ENCODE measurements at places on chromosomes 5 and 9.

GRCh38 chr9:72292874-72293607 is 72.0 kb downstream of the ZFAND5 start:
- DNase-seq, result peak; percentile 22

- no peak for DNase-seq
Observed at GRCh38 chr5:100647461-100648230, 112.5 kb downstream of the FAM174A start.

DNA sequence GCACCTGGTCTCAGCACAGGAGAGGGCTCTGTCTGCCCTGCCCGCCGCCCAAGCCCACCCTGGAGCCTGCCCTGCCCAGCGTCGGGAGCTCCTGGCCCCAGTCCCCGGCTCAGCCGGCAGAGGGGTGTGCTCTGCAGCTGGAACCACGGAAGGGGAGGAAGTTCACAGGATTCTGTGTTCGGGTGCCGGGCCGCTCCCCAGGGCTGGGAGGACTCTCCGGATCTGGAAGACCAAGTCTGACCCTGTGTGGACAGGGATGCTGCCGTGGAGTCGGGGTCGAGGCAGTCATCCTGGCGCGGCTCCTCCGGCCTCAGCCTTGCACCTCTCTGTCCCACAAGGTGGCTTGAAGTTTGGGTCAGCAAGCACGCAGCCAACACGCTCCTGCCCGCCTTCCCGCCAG is 78.6 kb downstream of the KCNT1 start:
- DNase-seq, result no peak

DNA sequence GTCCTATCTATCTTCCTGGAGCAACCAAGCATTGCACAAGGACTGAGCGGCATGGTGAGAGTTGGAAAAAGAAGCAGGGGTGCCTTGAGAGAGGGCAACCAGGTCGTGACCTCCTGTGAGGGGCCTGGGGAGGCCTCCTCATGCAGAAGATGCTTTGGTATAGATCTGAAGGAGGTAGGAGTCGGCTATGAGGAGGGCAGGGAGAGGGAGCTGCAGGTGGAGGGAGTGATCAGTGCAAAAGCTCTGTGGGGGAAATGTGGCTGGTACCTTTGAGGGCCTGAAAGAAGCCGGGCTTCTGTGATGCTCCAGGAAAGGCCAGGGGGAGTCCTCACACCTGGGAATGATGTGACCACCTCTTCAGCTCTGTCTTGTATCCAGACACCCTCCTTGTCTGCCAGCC is 3.6 kb upstream of the SLC25A48 start:
- DNase-seq, result no peak

- DNase-seq, result peak; percentile 49
Observed at GRCh38 chr9:110942522-110942921, 95.7 kb downstream of the LPAR1 start.

DNA sequence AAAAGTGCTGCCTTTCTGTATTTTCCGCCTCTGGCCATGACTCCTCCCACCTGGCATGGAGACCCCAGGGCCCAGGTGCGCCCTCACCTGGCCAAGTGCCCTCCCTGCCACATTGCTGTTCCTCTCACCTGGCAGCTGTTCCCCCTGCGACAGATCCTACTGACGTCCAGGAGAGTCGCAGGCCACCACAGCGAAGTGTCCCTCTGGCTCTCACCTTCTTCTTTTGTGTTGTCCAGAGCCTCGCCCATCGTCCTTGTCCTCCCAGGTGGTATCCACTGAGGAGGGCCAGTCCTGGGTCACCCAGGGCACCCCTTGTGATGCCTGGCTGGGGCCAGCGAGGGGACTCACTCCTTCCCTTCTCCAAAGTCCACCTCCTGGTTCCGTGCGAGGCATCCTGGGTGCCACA is 2.6 kb downstream of the NKD2 start:
- peak; percentile 75 for DNase-seq

GRCh38 chr9:132181796-132182313 is 20.0 kb downstream of the NTNG2 start:
- DNase-seq, result no peak

DNA sequence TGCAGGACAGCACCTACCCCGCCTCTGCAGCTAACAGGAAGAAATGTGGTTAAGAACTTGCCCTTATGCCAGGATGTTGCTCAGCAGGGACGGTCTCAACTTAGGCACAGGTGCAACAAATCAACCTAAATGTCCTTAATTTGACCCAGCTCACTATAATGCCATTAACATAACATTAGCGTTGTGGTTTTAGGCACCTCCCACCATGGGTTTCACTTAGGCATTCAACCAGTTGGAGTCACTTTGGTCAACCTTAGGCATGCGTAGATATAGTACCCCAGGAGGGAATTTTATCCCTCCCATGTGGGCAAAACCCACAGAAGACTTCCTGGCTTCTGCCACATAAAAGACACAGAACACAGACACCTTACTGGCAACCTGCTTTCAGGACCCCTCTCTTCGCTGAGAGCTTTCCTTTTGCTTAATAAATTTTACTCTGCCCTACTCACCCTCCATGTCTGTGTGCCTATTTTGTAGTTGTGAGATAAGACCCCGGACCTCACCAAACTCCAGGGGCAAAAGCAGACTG is 8.7 kb upstream of the ERAP1 start:
- DNase-seq, result no peak

- no peak for DNase-seq
Observed at GRCh38 chr5:137212471-137212870, 286.7 kb downstream of the SPOCK1 start.

DNA sequence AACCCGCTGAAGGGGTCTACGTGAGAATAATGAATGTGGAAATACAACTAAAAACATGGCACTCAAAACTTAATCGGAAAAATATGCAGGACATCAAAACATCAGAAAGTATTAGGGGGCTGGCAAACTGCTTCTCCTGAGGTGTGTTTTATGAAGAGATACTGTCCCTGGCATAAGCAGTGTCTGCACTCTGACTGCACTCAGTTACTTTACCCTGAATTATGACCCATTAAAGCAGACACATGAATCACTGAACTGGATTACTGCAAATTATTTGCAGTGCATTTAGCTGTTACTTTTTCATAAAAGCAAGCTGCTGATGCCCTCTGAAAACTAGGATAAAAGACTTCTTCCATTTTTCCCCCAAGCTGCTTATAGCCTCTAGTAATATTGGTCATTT is 164.9 kb downstream of the AP3B1 start:
- no peak for DNase-seq

DNA sequence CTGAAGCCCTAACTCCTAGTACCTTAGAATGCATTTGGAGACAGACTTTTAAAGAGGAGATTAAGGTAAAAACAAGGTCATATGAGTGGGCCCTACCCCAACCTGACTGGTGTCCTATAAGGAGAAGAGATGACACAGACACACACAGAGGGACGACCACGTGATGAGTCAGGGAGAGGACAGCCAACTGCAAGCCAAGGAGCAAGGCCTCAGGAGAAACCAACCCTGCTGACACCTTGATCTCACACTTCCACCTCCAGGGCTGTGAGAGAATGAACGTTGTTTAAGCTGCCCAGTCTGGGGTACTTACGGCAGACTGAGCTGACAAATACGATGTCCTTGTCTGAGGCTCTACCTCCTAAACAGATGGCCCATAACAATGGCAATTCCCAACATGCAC is 93.6 kb downstream of the ROR2 start:
- DNase-seq, result no peak

DNA sequence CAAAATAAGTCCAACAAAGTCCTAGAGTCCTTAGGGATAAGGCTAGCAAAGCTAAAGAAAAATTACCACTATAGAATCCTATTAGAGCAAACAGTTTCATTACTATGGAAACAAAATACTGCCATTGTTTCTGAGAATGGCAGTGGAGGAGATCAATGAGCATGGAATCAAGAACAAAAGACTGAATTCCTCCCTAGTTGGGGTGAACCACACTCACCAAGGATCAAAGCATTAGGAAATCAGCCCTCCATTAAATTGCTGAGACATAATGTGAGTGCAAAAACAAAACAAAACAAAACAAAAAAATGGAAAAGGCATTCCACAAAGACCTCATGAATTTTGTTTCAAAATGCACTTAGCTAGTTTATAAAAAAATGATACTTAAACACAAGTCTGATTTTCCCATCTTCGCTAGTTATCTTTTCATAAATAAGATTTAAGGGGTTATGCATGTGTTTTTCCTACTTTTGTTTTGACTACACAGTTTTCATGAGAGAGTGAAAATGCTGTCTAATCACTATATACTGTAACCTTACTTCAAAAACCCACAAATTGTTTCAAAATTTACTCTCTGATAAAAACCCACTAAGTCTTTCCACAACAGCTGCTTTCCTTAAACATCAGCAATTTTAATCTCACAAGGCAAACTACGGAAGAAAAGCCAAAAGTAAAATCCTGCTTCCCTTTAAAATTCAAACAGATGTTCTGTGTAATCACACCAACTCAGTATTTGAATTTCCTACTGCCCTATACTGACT is 9.7 kb downstream of the SERINC5 start:
- DNase-seq, result no peak

GRCh38 chr5:163379298-163380155 is 57.9 kb upstream of the CCNG1 start:
- peak; percentile 37 for DNase-seq

DNA sequence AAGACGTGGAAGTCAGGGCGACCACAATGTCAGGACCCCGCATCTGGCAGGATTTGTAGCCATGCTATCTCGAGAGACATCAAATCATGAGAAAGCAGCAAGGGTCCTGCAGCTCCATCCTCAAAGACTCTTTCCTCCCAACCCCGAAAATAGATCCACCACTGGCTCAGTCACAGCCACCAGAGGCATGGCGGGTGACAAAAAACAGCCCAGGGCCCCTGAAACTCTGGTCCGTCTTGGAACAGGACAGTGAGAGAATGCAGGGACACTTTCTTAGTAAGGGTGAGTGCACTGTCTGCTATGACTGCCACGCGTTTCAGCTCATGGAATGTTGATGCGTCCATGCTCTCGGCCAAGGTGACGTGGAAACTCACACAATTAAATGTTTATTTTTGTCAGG is 220.9 kb downstream of the IRX2 start:
- DNase-seq, result no peak

- no peak for DNase-seq
Observed at GRCh38 chr5:153211076-153211475, 279.4 kb upstream of the GRIA1 start.

Measured in HTR-8/SVneo (cell line).